ENCODE measurements at places on chromosomes 6 and 20. TPM values are rescaled to one million over a fixed set of nuclear protein-coding genes. Genes with fewer than 3 reads are reported as not detected.

GRCh38 chr6:55034752-55035151, 139.6 kb upstream of the HCRTR2 start:
- no peak for DNase-seq

- DNase-seq = no peak
Observed at GRCh38 chr6:110265273-110265672, 85.0 kb downstream of the CDC40 start.

Gene HLA-DRB1
- total RNA-seq = 0.73 TPM

DNA sequence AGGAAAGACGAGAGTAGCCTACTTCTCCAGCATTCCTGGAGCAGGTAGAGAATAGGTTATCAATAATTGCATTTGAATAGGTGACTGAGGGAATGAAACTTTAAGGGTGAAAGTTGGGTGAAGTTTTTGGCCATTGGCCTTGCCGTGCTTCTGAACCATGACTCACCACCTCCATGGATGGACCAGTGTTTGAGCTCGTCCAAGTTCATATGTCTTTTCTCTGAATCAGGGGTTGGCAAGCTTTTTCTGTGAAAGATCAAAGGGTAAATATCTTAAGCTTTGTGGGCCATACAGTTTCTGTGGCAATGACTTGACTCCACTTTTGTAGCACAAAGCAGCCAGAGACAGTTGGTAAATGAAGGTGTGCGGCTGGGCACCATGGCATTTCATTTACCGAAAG, 31.8 kb downstream of the SNRNP48 start:
- no peak for DNase-seq

GRCh38 chr6:7496266-7496875, 45.1 kb upstream of the DSP start:
- DNase-seq = no peak

DNA sequence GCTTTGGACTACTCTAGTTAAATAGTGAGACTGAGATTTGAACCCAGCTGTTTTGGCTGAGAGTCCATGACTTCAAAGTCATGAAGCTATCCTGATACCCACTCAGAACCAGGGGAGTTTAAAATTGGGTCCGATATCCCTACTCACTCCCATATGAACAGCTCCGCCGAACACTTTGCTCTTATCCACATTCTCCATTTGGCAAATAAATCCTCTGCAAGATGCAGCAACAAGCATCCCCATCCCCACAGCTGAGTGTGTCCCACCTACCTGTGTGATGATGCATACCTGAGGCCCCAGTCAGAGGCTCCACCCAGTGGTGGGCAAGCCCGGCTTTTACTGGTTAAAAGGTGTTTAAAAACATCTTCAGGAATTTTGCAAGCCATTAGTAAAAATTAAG, 108.3 kb upstream of the SLC24A3 start:
- DNase-seq = no peak

DNA sequence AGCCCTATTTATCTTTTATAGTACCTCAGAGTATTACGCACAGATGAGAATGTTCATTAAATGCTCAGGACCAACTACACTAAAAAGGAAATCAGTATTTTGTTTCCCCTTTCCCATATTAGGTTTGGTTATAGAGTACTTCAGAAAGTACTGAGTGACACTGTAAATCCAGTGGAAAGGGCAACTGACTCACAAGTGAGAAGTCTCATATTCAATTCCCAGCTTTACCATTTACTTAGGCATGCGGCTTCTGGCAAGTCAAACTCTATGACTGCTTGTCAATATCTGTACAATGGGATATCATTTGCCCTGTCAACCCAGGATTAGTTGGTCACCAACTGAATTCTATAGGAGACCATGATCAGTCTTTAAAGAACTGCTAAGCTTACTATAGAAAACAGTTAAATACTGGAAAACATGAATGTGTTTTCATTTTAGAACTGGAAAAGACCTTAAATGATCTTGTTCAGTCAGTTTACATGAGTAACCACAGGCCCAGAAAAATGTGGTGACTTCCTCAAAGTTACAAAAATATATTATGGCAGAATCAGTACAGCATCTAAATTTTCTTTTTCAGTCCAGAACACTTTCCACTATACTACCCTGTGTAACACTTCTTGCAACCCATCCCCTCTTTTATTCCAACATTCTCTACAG, 3.6 kb downstream of the MAP3K7 start:
- no peak for DNase-seq

DNA sequence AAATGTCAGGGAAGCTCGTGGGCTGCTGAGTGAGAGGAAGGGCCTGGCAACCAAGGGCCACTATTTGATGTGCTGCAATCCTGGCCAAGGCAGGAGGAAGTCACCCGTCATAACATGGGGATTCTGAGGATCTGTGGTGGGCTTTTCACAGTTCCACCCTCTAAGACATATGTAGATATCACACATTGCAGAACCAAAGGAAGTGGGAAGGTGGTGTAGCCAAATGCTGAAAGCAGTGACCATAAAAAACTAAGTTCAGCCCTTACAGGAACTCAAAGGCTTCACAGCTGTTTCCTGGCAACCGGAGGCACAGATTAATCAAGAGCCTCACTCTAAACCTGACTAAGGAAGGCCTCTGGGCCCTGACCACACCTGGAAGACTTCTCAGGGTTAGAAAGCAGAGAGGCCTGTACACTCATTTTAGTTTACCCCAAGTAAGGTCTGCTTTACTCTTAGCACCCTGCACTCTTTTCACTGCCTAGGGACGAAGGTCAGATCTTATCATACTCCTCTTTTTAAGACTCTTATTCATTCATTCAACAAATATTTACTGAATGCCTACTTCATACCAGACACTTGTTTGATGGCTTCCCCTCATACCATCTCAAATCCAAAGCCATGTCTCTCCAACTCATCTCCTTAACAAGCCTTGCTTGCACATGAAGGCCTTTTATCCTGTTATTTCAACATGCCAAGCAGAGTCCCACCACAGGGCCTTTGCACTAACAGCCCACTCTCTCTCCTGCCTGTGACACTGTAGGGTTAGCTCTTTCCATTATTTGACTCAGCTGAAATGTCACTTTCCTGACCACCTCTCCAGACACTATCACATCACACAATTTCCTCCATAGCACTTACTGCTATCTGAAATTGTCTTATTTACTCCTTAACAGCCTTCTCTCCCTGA, 2.6 kb downstream of the UBE2V1 start:
- no peak for DNase-seq

DNA sequence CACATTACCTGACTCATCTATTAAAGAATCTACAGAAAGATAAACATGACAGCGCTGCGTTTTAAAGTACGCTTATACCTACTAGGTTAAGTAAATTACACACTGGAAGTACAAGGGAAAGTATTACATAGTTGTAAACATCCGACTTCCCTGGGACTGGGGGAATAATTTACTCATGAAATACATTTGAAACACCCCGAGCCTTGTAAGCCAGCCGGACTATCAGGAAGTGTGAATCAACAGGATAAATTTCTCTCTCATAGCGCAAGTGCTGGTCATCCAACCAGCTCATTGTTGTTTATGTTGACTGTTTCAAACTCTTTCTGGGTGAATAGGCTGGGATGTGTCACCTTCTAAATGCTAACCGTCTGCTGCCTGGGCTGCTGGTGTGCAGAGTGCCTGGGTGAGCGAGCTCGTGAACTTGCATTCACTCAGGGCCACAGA, 4.9 kb downstream of the BMP6 start:
- DNase-seq = no peak

- DNase-seq = no peak
Observed at GRCh38 chr6:105263685-105264610, 84.1 kb upstream of the POPDC3 start.

- no peak for DNase-seq
Observed at GRCh38 chr20:33769043-33769442, 37.2 kb downstream of the ZNF341 start.
